Erythroblast (primary cell): ENCODE measurements at places on chromosomes 6 and 20.

DNA sequence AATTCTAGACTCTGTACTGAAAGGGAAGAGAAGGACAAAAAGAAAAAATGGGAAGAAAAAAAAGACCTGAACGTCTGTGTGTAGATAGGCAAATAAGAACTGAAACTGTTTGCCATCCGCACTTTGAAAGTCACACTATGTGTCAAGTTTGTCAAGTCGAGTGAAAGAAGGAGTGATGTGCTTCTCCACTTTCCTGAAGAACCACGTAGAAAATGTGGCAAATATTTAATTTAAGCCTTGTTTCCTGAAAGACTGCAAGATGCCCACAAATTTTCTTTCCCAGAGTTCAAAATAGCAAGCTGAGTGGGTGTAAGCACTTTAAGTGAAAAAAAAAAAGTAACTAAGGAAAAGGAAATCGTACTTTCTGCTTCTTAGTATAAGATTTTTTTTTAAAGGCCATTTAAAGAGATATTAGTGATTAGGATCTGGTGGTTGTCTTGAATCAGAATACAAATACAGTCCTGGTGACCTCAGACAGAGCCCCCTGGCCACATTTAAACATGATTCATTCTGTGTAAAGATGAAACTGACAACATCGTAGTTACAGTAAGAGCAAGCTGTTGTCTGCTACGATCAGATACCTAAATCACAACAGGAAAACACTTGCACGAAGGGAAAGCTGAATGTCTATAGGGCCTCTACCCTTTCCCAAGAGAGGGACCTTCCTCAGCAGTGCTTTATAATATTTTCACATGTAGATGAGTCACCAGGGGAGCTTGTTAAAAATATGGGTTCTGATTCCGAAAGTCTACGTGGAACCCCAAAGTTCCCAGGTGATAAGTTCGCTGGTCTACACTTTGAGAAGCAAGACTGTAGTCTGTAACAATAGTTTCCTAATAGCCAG lies 102.3 kb downstream of the HIVEP2 start:
- no peak for DNase-seq

DNA sequence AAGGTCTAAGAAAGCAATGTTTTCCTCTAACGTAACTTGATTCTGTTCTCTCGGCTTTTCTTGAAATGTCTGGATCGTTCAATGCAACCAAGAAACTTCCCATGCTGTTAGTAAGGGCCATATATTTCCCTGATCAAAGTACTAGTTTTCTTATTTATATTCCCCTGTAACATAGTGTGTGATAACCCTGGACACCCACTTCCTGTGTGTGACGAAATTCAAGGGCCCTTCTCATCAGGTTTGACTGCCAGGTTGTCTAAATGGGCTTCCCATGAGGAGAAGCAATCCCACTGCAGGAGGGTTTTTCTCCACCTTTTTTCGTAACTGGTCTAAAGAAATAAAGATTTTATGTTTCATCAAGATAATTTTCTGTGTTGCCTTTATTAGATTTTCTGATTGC lies 102.6 kb upstream of the RPS6KA2 start:
- DNase-seq: no peak

DNA sequence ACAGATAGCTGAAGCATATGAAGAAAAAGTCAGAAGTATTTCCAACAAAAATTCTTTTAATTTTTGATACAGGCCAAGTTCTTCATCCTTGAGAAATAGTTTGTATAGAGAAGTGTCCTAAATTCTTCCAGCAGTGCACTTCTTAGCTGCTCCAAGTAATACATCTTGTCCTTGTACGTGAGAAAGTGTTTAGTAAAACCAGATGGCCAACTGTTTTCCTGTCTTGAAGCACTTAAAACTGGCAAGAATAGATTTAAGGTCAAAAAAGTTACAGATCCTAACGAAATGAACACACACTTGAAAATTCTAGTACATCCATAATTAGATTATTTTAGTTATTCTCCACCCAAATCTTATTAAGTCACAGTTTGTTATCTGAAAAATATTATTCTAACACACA lies 52.2 kb upstream of the HSF2 start:
- DNase-seq: no peak

GRCh38 chr20:39658662-39659409 lies 696.7 kb downstream of the DHX35 start:
- DNase-seq: no peak

- no peak for DNase-seq
These were observed 154.9 kb downstream of the SOX4 start for GRCh38 chr6:21748343-21749056.

DNA sequence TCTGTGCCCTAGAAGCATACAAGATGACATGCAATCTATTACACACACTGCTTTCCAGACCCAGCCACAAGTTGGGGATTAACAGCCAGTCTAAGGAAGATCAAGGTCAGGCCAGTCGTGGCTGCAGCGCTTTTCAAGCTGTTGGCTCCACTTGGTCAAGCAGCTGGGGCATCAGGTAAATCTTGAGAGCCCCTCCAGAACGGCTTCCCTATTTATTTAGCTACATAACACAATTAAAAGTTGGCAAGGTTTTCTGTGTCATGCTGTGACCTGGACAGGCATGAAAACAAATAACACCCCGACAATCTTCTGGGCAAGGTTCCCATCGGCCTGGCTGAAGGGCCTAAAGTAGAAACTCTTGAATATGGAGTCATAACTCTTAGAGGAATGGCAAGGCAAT lies 524.3 kb downstream of the PRKN start:
- DNase-seq: no peak

GRCh38 chr20:47735412-47736400 lies 49.6 kb downstream of the SULF2 start:
- DNase-seq: no peak

GRCh38 chr6:79586548-79586947 lies 44.6 kb upstream of the SH3BGRL2 start:
- no peak for DNase-seq
